Endodermal cell (in vitro differentiated cells): ENCODE measurements at places on chromosomes 2 and 18.

DNA sequence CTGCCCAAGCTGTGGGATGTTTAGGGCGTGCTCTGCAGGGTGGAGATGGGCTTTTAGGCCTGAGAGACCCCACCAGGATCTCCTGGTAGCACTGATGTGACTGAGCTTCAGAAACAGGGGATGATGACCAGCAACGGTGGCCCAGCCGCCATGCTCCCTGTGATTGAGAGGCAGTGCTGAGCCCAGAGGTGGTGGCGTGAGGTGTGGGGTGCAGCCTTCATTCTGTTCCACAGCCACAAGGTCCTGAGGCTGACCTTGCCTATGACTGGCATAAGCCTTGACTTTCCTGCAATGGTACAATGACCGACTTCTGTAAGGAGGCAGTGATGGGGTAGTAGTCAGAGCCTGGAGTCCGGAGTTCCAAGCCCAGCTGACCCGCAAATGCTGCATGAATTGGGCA, 263.3 kb downstream of the TSN start:
- no peak overlapping the region for H3K27ac ChIP-seq
- no peak for DNase-seq
- no peak overlapping the region for H3K4me3 ChIP-seq

GRCh38 chr2:166106431-166107015, 21.3 kb downstream of the SCN1A start:
- no peak overlapping the region for H3K27ac ChIP-seq
- peak; percentile 61 for DNase-seq
- H3K36me3 ChIP-seq = no peaks in the 10 kb centered on the region

GRCh38 chr18:1665079-1665478, 760.4 kb downstream of the ADCYAP1 start:
- no peak overlapping the region for H3K27ac ChIP-seq
- no peak for DNase-seq
- H3K4me3 ChIP-seq = no peak overlapping the region
- no peaks in the 10 kb centered on the region for H3K4me1 ChIP-seq
- no peaks in the 10 kb centered on the region for H3K27me3 ChIP-seq

DNA sequence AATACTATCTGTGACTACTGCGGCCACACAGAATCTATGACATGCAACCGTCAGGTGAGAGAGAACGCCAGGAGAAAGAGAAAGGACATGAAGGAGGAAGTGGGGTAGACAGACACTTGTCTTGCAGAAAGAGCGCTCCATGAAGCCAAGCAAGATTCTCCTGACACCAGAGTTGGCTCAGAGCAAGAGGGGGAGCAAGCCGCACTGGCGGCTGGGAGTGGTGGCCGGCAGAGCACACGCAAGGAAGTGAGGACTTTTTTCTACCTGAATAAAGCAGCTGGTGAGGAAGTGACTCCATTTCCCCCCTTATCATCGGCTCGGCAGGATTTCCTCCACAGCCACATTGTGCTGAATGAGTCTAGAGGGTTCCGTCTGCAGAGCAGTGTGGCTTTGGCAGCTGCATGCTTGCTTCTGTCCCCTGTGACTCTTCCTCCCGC, 181.6 kb downstream of the BCL2 start:
- no peak overlapping the region for H3K27ac ChIP-seq
- H3K4me3 ChIP-seq = no peak overlapping the region
- no peaks in the 10 kb centered on the region for H3K27me3 ChIP-seq

DNA sequence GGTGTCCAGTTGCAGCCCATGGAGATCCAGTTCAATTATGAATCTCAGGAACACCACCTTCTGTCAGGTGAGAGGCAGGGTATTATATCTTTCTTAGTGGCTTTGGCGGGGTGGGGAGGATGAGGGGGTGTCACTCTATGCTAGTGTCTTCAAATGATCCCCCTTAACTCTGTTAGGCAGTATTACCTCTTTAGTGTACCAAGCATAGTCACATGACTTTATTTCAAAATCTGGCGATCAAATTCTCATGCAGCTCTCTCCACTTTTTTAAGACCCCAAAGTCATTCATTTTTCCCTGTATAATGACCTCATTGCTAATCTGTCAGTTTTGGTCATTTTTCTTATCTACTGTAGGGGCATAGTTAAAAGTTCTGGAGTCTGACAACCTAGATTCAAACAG, 1.1 kb upstream of the ZSCAN30 start:
- no peak overlapping the region for H3K27ac ChIP-seq
- no peaks in the 10 kb centered on the region for H3K4me1 ChIP-seq
- no peaks in the 10 kb centered on the region for H3K27me3 ChIP-seq
- peaks cover 36% of the 10 kb centered on the region for H3K36me3 ChIP-seq

DNA sequence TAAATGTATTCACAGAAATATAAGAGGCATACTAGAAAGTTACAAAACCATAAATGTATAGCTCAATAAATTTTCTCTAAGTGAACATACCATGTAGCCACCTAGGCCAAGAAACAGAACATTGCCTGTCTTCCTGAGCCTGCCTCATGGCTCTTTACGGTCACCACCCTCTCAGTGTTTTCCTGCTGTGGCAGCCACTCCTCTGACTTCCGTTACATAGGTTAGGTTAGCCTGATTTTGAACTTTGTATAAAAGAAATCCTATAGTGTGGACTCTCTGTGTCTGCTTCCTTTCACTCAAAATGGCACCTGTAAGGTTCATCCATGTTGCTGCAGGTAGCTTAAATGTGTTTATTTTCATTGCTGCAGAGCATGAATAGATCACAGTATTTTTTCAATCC, 11.6 kb upstream of the ST3GAL5 start:
- DNase-seq = no peak
- H3K27ac ChIP-seq = no peak overlapping the region
- no peaks in the 10 kb centered on the region for H3K36me3 ChIP-seq
- H3K4me3 ChIP-seq = no peak overlapping the region

GRCh38 chr2:32399221-32399620, 42.4 kb downstream of the BIRC6 start:
- H3K4me3 ChIP-seq = no peak overlapping the region
- no peaks in the 10 kb centered on the region for H3K4me1 ChIP-seq
- H3K27me3 ChIP-seq = no peaks in the 10 kb centered on the region
- H3K27ac ChIP-seq = no peak overlapping the region

DNA sequence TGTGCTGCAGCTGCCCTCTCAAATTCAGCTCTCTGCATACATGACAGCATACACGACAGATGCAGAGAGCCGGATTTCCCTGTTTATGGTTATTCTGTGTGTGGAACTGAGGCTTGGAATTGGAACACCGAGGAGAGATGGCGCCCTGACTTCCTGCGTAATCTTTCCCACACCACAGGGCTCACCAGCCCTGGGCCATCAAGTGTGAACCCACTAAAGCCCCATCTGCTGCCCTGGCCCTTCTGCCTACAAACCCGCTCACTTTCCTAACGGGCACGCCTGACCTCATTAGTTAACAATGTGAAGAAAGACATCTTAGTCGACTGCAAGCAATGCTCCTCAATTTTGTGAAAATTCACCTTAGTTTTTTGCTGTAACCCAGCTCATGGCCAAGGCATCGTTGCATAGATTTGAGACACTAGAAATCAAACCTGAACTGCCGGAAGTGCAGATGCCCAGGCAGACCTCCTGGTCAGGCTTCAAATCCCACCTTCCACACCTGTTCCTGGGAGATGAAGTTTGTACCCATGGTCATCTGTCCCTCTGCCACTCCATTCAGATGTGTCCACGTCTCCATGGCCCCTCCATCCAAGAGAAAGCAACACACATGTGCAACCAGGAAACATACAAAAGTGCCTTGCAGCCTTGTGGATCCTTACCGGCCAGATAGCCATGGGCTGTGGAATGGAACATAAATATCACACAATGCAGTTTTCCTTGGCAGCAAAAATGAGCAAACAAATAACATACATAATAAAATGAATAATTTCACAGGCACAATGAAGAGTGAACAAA, 5.0 kb upstream of the CIDEA start:
- peaks cover 3% of the 10 kb centered on the region for H3K4me1 ChIP-seq
- DNase-seq = no peak
- peaks cover 70% of the 10 kb centered on the region for H3K27me3 ChIP-seq
- no peak overlapping the region for H3K27ac ChIP-seq

GRCh38 chr2:229087843-229088516, 183.1 kb downstream of the PID1 start:
- H3K27ac ChIP-seq = peak overlapping the region; percentile 80
- no peaks in the 10 kb centered on the region for H3K36me3 ChIP-seq
- no peak for DNase-seq
- H3K4me3 ChIP-seq = no peak overlapping the region

- no peaks in the 10 kb centered on the region for H3K4me1 ChIP-seq
- H3K36me3 ChIP-seq = no peaks in the 10 kb centered on the region
- no peak overlapping the region for H3K4me3 ChIP-seq
- H3K27me3 ChIP-seq = no peaks in the 10 kb centered on the region
- no peak overlapping the region for H3K27ac ChIP-seq
Observed at GRCh38 chr2:181972431-181973170, 13.1 kb upstream of the PPP1R1C start.

GRCh38 chr2:96907115-96908041, 37.5 kb upstream of the SEMA4C start:
- H3K27ac ChIP-seq = peak overlapping the region; percentile 78
- no peak overlapping the region for H3K4me3 ChIP-seq
- peak; percentile 93 for DNase-seq
- no peaks in the 10 kb centered on the region for H3K36me3 ChIP-seq
- no peaks in the 10 kb centered on the region for H3K27me3 ChIP-seq

DNA sequence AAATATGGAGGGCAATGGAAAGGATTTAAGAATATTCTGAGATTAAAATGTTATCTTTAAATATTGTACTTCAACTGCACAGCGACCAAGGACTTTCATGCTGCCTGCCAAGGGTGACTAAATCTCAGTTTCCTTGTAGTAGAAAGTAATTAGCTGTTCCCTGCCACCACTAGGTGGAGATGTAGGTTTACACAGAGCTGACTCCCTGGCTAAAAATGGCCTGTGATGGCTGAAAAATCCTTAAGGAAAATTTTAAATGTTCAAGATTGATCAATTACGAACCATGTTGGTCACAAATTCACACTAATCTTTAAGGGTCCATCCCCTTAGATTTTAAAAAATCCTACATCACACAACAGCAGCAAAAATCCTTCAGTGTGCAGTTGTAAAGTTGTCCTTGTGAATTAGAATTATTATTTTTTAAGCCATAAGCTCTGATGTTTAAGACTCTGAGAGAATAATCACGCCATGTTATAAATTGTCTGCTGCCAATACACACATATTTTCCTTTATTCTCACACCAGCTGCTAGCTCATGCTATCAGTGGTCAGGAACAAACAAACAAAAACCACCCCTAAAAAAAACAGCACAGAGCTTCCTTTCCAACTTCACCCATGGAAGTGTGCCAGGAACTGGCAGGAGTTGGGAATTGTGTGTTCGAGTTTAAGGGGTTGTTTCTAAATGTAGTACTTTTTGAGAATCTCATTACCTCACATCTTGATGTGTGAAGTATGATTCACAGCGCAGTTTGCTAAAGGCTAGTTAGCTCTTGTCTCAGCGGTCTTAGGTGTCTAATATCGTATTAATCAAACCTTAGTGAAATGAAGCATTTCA, 399.8 kb downstream of the TMEM182 start:
- H3K27ac ChIP-seq = no peak overlapping the region
- peaks cover 2% of the 10 kb centered on the region for H3K4me1 ChIP-seq
- H3K4me3 ChIP-seq = no peak overlapping the region
- peak; percentile 66 for DNase-seq
- no peaks in the 10 kb centered on the region for H3K36me3 ChIP-seq

DNA sequence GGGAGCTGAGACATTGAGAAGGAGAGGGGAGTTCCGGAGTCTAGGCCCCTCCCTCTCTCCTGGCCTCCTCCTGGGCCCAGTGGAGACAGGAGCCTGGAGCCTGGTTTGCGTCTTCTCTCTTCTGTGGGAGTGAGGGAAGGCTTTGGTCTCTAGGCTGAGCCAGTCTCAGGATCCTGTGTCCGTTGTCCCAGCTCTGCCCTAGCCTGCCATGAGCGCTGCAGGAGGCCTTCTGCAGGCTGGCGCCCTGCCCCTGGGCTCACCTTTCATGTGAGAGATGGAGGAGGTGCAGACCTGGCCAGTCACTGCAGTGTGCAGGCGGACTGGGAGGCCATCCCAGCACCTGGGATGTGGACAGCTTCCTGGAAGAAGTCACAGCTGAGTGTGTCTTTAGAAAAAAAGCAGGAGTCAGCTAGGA, 8.7 kb downstream of the IMPA2 start:
- DNase-seq = peak; percentile 65
- no peak overlapping the region for H3K27ac ChIP-seq
- no peaks in the 10 kb centered on the region for H3K27me3 ChIP-seq
- peaks cover 12% of the 10 kb centered on the region for H3K4me1 ChIP-seq

DNA sequence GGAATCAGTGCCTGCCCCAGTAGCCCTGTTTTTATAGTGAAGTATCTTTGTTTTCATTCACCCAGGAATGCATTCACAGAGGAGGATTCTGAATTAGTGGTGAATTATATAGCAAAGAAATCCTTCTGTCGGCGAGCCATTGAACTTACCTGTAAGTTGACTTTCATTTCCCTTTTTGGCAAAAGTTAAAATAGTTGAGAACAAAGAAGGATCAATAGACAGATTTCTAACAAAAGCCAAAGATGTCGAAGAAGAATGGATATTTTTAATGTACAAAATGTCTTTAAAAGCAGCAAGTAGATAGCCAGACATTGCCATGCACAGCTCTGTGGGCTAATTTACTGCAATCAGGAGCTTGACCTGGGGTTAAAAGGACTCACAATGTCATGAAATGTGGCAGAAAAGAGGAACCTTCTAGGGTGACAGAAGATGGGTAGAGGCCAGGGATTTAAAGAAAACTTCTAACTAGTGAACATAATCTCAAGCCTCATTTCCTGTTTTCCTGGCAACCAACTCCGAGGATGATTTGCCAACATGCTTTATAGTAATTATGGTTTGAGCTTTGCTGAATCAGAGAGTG, 53.8 kb upstream of the TMEM87B start:
- no peak overlapping the region for H3K27ac ChIP-seq
- no peaks in the 10 kb centered on the region for H3K4me1 ChIP-seq
- no peaks in the 10 kb centered on the region for H3K27me3 ChIP-seq
- H3K4me3 ChIP-seq = no peak overlapping the region

GRCh38 chr2:145685383-145686050, 1165.6 kb upstream of the ZEB2 start:
- no peaks in the 10 kb centered on the region for H3K27me3 ChIP-seq
- no peak overlapping the region for H3K27ac ChIP-seq

DNA sequence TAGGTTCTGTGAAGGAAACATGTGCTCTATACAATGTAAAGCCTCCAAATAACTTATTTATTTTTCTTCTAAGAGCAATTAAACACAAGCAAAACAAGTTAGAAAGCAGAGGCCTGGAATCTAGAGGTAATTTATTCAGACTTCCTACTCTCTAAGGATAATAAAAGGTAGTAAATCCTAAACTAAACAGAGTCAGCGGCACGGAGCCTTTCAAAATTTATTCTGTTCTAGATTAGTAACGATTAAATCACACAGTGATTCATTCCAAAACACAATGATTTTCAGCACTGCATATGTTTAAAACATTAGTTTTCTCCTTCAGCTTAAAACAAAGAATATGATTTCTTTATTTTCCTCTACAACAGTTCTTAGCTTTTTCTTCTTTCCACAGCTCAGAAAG, 160.9 kb downstream of the FBXO15 start:
- no peaks in the 10 kb centered on the region for H3K27me3 ChIP-seq
- DNase-seq = no peak
- H3K27ac ChIP-seq = no peak overlapping the region

- H3K36me3 ChIP-seq = no peaks in the 10 kb centered on the region
- peaks cover 9% of the 10 kb centered on the region for H3K27me3 ChIP-seq
- no peak for DNase-seq
Observed at GRCh38 chr2:196597531-196597930, 42.0 kb upstream of the CCDC150 start.

GRCh38 chr2:111904726-111905474, 6.5 kb downstream of the MERTK start:
- no peak overlapping the region for H3K27ac ChIP-seq
- peak; percentile 58 for DNase-seq
- peaks cover 46% of the 10 kb centered on the region for H3K4me1 ChIP-seq

GRCh38 chr2:218482651-218483050, 63.7 kb downstream of the VIL1 start:
- H3K36me3 ChIP-seq = peaks cover 75% of the 10 kb centered on the region
- H3K27me3 ChIP-seq = no peaks in the 10 kb centered on the region
- no peak overlapping the region for H3K4me3 ChIP-seq
- no peak overlapping the region for H3K27ac ChIP-seq
